ENCODE measurements at places on chromosomes 4 and X.

DNA sequence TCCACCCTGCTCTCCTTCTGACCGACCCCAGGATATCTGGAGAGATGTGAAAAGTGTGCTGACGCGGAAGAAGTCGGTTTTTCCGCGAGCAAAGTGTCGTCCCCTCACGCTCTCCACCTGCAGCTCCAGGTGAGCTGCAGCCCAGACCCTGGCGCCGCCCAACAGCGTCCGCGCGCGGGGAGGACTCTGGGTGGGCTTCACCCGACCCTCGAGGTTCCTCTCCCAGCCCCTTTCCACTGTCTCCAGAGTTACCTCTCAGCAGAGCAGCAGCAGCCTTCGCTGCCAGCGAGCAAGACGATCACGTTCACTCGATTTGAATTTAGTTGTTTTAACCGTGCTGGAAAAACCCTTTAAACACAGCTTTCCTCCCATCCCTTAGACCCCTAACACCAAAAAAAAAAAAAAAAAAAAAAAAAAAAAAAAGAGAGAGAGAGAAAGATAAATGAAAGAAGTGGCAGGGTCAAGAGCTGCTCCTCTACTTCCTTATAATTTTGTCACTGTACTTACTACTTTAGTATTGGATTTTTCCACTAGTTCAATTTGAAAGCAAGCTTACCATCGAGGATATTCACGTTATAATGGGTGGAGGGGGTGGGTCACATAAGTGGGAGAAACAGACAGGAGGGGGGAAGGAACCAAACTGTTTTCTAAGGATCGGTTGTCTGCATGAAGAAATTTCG is 758 bp upstream of the NR3C2 start:
- DNase-seq, result no peak

DNA sequence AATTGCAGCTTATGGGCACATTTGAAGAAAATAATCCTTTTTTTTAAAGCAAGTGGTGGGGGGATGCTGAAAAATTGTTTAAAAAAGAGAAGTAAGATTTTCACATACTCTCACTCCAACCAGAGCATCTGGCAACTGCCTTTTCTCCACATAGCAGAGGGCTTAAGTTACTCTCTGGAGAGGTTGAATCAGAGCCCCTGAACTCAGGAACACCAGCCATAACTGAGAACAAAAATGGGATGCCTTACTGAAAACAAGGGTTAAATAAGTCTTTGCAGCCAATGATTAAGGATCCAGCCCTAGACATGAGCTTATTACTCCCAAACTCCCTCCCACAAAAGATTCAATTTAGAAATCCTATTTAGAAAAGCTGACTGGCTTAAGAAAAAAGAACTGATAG is 27.5 kb downstream of the CASK start:
- DNase-seq, result no peak

- no peak for DNase-seq
Observed at GRCh38 chr4:76979236-76979635, 29.7 kb downstream of the SEPTIN11 start.

DNA sequence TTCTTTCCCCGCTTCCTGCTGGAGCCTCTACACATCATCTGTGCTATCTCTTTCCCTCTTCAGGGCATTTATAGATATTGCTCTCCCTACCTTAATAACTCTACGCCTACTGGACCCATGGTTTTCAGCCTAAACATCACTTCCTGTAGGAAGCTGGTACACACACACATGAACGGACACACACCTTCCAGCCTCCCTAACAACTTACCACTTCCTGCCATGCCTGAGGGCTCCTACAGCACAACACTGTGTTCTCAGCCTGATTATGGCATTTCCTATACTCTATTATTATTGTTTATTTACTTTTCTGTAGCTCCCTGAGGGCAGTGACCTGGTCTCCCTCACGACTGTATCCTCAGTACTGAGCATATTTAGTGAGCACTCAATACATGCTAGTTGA is 163.6 kb upstream of the MAP3K15 start:
- no peak for DNase-seq

GRCh38 chrX:21989384-21989783 is 42.7 kb upstream of the PHEX start:
- DNase-seq, result no peak

DNA sequence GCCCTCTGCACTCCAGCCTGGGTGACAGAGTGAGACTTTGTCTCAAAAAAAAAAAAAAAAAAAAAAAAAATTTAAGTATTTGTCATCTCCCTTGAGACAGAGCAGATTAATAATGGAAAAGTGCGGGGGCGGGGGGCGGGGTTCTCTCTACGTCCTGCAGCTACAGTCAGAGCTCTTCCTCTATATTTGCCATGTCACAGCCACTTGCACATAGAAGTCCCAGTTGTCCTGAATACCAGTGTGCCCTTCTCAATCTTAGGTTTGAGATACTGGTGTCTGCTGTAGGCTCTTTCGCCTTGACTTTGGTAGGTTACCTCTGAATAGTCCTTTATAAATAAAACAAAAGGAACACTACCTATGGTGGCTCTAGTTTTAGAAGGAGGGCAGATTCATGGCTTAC is 237.8 kb upstream of the PGRMC2 start:
- DNase-seq, result no peak

GRCh38 chr4:111960241-111960667 is 185.0 kb upstream of the FAM241A start:
- no peak for DNase-seq

GRCh38 chr4:6957994-6958393 is 48.4 kb downstream of the TBC1D14 start:
- DNase-seq, result no peak

DNA sequence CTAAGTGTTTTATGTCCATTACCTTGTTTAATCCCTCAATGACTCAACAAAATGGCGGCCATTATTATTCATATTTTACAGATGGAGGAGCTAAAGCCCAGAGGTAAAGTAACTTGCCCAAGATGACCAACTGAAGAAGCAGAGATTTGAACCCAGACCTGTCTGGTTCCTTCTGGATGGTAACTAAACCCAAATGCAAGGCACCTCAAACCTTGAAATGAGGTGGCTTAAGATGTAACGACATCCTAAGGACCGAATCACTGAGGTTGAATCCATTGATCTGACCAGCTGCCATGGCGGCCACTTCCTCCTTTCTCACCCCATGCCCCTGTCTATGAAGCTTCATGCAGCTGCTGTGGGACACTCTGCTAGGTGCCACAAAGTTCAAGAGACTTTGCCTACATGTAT is 932 bp downstream of the TLR10 start:
- no peak for DNase-seq

GRCh38 chr4:127957105-127957504 is 7.9 kb downstream of the MFSD8 start:
- no peak for DNase-seq

- DNase-seq, result no peak
Observed at GRCh38 chrX:82218361-82218760, 1016.5 kb downstream of the SH3BGRL start.
